Stimulated activated CD8-positive, alpha-beta memory T cell treated with anti-CD3 and anti-CD28 coated beads, Interleukin-7, amount 100 ng/mL, for 1 hour (primary cell): ENCODE measurements at places on chromosomes 7 and 10.

DNA sequence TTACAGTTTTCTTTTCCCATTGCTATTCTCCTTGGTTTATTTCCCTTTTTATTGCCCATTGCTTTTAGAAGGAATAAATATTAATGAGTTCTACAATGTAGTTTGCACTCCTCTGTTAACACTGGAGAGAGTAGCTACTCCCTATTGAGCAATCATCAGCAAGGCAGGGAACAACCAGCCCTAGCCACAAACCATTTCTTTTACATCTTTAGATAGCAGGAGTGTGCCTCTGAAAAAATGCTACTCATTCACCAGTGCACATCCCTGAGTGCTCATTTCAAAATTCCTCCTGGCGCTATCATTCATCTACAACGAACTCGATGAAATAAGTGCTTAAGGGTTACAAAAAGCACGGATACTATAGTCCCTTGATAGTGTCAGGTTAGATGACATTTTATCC lies 252.9 kb downstream of the THSD7A start:
- DNase-seq = no peak

GRCh38 chr7:123099712-123100111 lies 100.1 kb downstream of the SLC13A1 start:
- no peak for DNase-seq

GRCh38 chr10:116082762-116083161 lies 190.2 kb downstream of the GFRA1 start:
- no peak for DNase-seq

- DNase-seq = no peak
These were observed 106.7 kb upstream of the MBL2 start for GRCh38 chr10:52879091-52879807.

DNA sequence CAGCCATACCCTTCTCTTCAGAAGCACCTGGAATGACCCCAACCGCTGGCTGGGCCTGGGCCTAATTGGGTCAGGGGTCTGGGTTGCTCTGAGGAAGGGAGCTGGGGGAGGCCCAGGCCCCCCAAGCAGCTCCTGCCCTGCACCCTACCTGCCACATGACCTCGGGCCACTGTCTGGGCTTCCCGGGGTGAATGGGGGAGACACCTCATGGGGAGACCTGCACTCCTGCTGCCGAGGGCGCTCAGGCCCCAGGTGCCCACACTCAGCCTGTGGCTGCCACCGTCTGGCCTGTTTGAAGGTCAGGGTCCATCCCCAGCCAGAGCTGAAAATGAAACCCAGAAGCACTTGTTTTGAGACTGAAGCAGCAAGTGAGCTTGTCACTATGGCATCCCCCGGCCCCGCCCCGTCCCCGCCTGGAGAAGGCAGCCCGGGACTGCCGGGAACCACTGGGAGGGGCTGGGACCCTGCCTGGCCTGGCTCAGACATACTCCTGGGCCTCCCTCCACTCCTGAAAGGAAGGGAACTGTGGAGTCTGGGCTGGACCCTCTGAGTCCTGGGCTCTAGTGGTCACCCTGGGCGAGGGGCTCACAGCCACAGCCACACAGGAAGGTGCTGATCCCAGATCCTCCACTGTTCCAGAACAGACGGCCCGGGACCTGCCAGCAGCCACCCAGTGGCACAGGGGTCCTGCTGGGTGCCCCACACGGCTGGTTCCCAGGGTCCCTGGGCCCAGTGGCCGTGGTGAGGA lies 7.4 kb upstream of the MICALL2 start:
- no peak for DNase-seq

GRCh38 chr7:13748998-13749397 lies 240.5 kb downstream of the ETV1 start:
- DNase-seq = no peak

- no peak for DNase-seq
These were observed 153.6 kb downstream of the TMEM178B start for GRCh38 chr7:141227454-141227853.

DNA sequence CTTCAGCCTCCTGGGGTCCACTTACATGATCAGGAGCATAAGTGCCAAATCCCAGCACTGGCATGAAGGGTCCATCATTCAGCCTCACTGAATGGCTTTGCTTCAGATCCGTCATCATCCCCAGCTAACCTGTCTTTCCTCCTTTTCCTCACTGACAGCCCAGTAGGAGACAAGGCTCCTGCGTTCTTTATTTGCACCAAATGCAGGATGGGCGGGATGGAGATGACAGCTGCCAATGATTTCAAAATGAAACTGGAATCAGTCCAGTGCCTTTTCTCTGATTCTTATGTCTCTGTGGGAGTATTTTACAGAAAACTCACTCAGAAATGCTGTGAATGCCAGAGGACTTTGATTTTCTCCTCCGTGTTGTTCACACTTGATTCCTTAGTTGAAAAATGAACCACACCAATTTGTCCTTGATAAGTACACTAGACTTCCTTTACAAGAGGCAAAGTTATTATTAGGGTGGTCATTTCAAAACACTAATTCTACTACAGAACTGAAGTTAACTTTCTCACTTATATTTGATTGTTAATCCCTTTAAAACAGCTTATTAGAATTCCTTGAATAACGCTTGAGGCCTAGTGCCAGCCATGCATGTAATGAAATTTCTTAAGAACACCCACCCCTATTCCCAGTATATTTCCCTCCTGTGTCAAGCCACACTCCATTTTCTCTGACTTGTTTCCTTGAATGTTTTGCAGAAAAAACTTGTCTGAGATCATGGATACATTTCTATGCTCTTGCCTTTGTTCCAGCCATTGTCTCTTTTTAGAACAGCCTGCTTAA lies at the start of gene AKR1C8:
Gene AKR1C8, minus strand, starts transcription at position 164 of the 789 bp plus-strand sequence. Its CDS starts 46 bp downstream, at position 118.
- no peak for DNase-seq

- DNase-seq = no peak
These were observed 116.3 kb upstream of the DIP2C start for GRCh38 chr10:805620-806305.

DNA sequence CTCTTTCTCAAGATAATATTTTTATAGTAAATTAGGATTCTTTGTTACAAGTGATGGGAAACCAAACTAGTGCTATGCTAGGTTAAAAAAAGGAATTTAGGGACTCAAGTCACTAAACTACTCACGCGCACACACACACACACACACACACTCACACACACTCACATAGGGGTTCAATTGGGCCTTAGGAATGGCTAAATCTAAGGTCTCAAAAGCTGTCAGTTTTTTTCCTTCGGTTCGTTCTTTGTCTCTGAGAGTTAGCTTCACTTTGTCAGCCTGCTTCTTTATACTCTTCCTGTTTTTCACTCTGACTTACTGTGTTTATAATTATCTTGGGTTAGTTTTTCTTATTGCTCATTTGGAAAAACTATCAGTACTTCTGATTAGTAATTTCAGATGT lies 138.9 kb downstream of the ADK start:
- no peak for DNase-seq

GRCh38 chr10:127523476-127523875 lies 25.6 kb upstream of the NPS start:
- DNase-seq = no peak

- DNase-seq = no peak
These were observed 24.9 kb downstream of the EPDR1 start for GRCh38 chr7:37945336-37945735.
